ENCODE measurements at places on chromosomes 16 and 17. TPM values are rescaled to one million over a fixed set of nuclear protein-coding genes. Genes with fewer than 3 reads are reported as not detected.

GRCh38 chr16:25693631-25694030 is 1.9 kb downstream of the HS3ST4 start:
- DNase-seq = peak; percentile 52

- DNase-seq = peak; percentile 91
These were observed 34.5 kb downstream of the YWHAE start for GRCh38 chr17:1365445-1366039.

DNA sequence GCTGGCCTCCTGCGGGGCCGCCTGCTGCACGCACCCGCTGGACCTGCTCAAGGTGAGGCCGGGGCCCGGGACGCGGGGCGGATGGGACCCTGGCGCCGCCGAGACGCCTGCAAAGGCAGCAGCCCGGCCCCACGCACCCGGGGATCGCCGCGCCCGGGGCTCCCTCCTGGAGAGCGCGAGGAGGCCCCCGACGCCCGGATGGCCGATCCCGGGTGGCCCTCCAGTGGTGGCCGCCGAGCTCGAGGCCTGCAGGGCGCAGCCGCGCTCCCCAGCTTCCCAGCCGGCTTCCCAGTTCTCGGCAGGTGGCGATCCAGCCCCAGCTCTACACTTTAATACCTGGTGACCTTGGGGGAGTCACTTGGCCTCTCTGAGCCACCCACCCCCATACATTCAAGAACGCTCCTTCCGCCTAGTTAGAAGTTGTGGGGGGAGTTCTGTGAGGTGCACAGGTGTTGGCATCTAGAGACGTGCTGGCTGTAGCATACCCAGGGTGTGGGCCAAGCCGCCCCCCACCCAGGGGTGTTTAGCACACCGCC is 452 bp downstream of the SLC25A10 start:
- DNase-seq = no peak

- no peak for DNase-seq
These were observed 464.5 kb downstream of the WWOX start for GRCh38 chr16:78563905-78564304.

- peak; percentile 60 for DNase-seq
These were observed 13.5 kb upstream of the DHRS13 start for GRCh38 chr17:28916302-28916934.

DNA sequence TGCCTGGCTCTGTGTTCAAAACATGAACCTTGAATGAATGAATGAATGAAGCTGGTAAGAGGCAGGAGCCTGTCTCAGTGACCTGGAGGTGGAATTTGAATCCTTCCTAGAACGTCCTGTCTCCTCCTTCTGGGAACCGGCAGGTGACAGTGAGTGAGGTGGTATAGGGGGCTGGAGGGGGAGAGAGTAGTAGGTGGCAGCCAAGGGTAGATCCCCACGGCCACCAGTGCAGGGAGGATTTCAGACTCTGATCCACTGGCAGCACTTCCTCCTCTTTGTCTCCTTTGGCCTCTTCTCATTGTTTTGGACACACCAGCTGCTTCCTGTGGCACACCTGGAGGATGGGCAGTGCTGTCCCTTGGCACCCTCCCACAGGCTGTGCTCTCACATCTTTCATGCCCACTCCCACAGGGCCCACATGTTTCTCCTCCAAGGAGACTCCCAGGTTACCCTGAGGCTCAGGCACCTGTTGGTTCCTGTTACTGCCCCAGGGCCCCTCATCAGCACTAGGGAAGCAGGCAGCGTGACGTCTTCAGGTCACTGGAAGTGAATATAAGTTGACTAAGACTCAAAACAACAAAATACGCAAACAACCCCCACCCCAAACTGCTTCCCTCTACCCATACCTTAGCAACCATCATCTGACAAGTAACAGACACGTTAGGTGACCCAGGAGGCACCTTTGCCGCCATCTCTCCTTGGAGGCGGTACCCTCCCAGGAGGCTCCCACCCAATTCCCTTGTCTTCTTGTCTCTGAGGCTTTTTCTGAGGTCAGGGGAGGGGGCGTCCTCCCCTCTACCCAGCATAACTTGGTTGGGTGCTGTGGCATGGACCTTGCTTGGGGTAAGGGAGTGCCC is 84.6 kb downstream of the N4BP1 start:
- no peak for DNase-seq

GSG1L gene
- total RNA-seq = not detected

IRF8 gene
- 0.19 TPM for total RNA-seq

DHX8 gene
- 41.2 TPM for total RNA-seq

TBC1D16 gene
- total RNA-seq = 49.1 TPM

GRCh38 chr16:57482845-57483545 is 3.3 kb downstream of the DOK4 start:
- no peak for DNase-seq

- peak; percentile 56 for DNase-seq
These were observed at the start of gene STAT5B for GRCh38 chr17:42276359-42276608. Gene STAT5B (minus strand): TSS chr17:42276391. CDS start chr17:42232127, 44,264 bp downstream.

DNA sequence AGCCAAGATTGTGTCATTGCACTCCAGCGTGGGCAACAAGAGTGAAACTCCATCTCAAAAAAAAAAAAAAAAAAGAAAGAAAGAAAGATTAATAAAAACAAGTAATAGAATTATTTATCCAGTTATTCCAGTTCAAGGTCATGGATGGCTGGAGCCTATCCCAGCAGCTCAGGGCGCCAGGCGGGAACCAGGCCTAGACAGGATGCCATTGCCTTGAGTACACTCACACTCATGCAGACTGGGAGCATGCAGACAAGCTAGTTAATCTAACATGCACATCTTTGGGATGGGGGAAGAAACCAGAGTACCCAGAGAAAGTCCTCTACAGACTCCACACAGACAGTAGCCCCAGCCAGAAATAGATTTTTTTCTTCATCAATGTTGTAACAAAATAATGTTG is 17.9 kb downstream of the PDP2 start:
- DNase-seq = no peak

GRCh38 chr16:87297918-87298631 is 19.1 kb downstream of the C16orf95 start:
- DNase-seq = peak; percentile 60

- peak; percentile 31 for DNase-seq
These were observed 34.5 kb downstream of the FAM222B start for GRCh38 chr17:28807925-28808634.

GRCh38 chr17:39927929-39928857 is 661 bp downstream of the LRRC3C start:
- no peak for DNase-seq

SPATA32 gene
- 0.22 TPM for total RNA-seq
